ENCODE measurements at places on chromosomes 12 and 14.

DNA sequence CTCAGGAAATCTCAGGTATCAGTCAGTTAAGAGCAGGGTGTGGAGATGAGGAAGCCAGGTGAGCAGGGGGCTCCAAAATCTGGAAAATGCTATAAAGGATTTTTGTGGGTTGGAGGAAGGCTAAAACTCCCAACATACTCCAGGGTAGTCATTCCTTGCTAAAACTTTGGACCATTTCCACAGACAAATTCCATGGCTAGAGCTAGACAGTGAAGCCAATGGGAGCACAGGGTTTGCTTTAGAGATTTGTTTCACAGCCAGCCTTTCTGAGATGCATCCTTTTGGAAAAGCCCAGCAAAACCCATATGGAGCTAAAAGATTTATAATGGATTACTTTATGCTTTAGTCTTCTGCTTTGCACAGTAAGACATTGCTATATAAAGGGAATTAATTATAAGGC lies 146.5 kb downstream of the SAMD4A start:
- DNase-seq: peak; percentile 83

GRCh38 chr12:85509857-85510256 lies 229.8 kb downstream of the ALX1 start:
- DNase-seq: no peak

- no peak for DNase-seq
These were observed 55.6 kb upstream of the ISM2 start for GRCh38 chr14:77554207-77554606.

DNA sequence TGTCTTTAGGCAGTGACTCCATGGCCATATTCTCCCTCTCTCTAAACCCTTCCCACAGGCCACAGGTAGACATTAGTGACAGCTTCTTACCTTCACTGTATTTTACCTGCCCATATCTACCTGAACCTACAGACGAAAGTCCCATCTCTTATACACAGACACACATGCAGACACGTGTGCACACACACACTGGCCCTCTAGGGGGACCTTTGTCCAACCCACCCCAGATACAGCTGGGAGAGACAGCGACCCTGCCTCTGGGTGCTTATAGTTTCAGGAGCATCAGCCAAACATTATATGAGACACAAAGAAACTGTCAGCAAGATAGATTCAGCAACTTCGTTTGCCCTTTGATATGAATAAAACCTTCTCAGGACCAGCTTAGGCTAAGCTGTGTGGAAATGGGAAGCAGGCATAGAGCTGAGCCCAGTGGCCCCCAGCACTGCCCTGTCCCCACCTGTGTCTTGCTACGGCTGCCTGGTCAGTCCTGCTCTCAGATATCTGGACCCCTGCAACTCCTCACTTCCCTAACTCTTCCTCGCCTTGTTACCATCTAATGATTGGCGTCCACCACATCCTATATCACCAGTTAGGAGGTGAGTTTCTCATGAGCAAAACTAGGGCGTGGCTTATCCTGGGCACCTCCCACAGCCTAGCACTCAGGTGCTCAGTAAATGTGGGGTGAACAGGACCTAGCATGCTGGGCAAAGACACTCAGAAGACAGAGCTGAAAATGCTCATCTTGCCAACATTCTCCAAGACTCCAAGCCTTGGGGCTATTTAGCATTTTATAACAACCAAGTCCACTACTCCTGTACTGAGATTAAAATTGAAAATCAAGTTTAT lies 12.0 kb upstream of the CD9 start:
- DNase-seq: no peak

DNA sequence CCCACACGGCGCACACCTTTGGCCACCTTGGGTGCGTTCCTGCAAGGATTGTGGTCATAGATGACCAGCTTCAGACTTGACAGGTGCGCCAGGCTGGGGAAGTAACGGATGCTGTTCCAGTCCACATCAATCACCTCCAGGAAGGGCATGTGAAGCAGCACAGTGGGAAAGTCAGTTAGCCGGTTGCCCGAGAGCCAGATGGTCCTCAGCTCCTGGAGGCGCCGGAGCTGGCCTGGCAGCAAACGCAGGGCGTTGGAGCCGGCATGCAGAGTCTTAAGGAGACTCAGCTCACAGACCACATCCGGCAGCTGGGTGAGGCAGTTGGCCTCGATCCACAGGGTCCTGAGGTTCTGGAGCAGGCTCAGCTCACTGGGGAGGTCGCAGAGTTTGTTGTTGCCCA lies 581 bp downstream of the LRRC10 start:
- DNase-seq: no peak

DNA sequence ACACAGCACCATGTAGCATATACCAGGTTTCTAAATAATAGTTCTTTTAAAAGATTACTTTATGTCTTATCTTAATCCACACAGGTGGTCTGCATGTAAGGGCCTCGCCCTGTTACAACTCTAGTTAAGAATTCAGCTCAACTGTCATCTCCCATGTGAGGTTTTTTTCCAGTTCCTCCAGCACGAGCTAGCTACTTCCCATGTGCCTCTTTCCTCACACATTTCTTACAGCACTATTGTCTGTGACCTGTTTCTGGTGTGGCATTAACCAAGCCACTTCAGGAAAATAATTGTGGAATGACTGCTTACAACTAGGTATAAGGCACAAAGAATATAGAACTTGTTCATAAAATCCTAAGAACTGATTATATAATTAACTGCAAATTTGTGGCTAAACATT lies 65.5 kb downstream of the SH2B3 start:
- no peak for DNase-seq

- DNase-seq: no peak
These were observed 11.4 kb downstream of the DGLUCY start for GRCh38 chr14:91125271-91125660.

GRCh38 chr14:65483647-65484046 lies 71.1 kb downstream of the FUT8 start:
- DNase-seq: no peak

- peak; percentile 19 for DNase-seq
These were observed 12.4 kb downstream of the IL22 start for GRCh38 chr12:68240975-68241374.

- DNase-seq: no peak
These were observed 5.0 kb upstream of the GAPDH start for GRCh38 chr12:6529291-6529737.

DNA sequence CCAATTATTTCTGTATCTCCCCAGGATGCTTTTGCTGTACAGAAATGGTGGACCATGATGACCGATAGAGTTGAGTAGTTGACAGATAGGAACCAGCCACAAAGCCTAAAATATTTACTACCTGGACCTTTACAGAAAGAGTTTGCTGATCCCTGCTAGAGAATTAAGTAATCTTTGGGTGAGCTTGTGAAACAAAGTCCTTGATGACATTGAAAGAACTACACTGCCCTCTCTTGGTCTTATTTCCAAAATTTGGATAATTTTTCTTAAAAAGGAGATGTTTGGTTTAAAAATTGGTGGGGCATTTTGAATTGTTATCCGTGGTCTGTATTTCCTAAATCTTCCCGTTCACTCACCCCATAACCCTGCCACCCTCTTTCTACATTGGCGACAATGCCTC lies 13.7 kb upstream of the TCTN1 start:
- peak; percentile 65 for DNase-seq

DNA sequence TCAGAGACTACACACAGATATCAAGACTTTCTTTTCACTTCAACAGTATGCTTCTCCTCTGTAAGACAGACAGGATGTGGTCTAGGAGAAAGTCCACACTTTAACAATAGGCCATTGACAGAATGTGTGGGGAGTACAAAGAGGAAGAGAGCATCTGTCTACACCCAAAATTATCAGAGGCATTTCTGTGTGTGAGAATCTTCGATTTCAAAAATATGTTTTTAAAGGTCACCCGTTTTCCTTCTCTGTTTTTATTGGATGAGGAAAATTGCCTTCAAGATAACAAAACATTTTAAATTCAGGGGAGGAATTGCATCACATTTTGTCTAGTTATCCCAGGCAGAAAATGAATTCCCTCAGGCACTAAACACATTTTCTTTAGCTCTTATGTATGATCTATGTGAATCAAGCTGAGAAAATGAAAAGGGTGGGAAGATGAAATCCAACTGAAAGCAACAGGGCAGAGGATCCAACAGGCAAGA lies 16.4 kb downstream of the NAV3 start:
- no peak for DNase-seq

DNA sequence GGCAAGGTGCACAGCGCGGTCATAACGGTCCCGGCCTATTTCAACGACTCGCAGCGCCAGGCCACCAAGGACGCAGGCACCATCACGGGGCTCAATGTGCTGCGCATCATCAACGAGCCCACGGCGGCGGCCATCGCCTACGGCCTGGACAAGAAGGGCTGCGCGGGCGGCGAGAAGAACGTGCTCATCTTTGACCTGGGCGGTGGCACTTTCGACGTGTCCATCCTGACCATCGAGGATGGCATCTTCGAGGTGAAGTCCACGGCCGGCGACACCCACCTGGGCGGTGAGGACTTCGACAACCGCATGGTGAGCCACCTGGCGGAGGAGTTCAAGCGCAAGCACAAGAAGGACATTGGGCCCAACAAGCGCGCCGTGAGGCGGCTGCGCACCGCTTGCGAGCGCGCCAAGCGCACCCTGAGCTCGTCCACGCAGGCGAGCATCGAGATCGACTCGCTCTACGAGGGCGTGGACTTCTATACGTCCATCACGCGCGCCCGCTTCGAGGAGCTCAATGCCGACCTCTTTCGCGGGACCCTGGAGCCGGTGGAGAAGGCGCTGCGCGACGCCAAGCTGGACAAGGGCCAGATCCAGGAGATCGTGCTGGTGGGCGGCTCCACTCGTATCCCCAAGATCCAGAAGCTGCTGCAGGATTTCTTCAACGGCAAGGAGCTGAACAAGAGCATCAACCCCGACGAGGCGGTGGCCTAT lies 875 bp downstream of the HSPA2 start:
- DNase-seq: no peak

- DNase-seq: no peak
These were observed 126.4 kb downstream of the TMEM132C start for GRCh38 chr12:128393346-128393745.

DNA sequence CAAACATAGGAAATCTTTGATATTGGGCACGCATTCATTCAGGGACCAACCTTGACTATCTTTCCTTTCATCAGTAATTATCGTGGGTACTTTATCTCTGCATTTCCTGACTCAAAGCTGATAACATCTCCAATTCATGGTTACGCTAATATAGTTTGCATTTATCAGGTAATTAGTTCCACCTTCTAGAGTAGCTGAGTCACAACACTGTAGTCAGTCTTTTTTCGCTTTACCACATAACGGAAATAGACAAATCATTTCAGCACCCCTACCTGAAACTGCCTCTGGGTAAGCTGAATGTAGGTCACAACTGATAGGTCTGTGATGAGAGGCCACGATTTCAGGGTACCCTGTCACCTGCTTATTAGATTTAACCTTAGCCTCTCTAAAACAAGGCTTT lies 36.7 kb upstream of the IL22 start:
- DNase-seq: no peak

GRCh38 chr12:52645120-52645761 lies 6.8 kb downstream of the KRT2 start:
- DNase-seq: no peak

DNA sequence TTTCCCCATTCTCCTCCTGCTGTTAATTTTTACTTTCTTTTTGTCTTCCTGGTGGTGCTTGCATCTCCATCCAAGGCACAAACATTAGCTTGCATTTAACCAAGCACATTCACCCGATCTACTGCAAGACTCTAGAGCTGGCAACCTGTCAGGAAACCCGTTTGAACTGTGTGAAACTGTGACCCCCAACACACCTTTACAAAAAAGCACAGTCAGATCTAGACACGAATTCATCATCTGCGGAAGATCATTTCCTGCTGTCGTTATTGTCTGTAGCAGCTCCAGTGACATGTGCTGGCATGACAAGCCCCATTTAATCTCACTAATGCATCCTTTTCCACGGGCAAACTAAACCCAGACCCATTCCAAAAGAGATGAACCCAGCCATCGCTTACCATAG lies 340.5 kb downstream of the VRK1 start:
- DNase-seq: no peak

- no peak for DNase-seq
These were observed 4.7 kb downstream of the ANGEL1 start for GRCh38 chr14:76808011-76808410.

- no peak for DNase-seq
These were observed 48.6 kb downstream of the DRAM1 start for GRCh38 chr12:101925935-101926334.

GRCh38 chr12:130663514-130663913 lies 52.6 kb downstream of the RIMBP2 start:
- DNase-seq: no peak

- DNase-seq: no peak
These were observed 51.8 kb downstream of the GNG2 start for GRCh38 chr14:51912112-51912786.

GRCh38 chr14:68577802-68578541 lies 214.9 kb downstream of the ZFP36L1 start:
- DNase-seq: peak; percentile 92

DNA sequence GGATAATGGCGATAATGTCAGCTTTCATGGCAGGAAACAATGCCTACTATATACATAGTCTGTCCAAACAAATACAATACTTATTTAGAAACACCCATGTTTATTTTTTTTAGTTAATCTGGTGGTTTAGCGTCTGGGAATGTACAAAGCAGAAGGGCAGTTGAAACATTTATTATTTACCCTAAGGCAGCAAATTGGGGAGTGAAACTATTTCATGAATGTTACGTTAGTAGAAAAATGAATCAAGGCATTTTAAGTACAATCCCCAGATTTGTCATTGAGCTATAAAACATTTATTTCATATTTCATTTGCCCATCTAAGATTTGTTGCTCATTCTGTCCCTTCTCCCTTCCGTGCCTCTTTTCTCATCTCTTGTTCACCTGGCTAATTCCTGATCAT lies 87.1 kb upstream of the ATF1 start:
- no peak for DNase-seq

- DNase-seq: peak; percentile 49
These were observed 10.7 kb downstream of the PCNX4 start for GRCh38 chr14:60102389-60102788.

- no peak for DNase-seq
These were observed 7.4 kb downstream of the CDKN1B start for GRCh38 chr12:12724421-12725085.

Measured in GM03348 (cell line).